ENCODE measurements at places on chromosomes 4 and X. TPM values are rescaled to one million over a fixed set of nuclear protein-coding genes. Genes with fewer than 3 reads are reported as not detected.

DNA sequence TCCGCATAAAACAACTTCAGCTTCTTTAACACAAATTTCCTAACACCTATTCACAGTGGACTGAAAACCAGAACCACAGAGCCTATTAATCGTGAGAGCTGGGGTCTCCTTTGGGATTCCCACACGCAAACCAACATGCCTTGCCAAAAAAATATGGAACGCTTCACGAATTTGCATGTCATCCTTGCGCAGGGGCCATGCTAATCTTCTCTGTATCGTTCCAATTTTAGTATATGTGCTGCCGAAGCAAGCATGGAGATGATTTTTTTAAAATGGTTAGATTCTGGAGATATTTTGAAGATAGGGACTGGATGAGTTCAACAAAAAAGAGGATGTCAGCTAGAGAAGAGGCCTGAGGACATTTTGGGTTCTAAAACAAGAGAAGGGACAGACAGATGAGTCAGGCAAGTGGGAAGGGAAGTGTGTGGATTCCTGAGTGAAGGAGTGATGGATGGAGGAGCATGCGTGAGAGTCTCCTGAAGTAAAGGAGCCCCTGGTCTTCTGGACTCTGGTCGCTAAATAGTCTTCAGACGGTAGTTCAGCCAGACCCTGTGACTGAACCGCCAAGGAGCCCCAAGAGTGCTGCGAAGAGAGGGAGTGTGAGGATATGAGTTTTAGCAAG is 9.5 kb upstream of the GATA1 start:
- no peak for DNase-seq

DNA sequence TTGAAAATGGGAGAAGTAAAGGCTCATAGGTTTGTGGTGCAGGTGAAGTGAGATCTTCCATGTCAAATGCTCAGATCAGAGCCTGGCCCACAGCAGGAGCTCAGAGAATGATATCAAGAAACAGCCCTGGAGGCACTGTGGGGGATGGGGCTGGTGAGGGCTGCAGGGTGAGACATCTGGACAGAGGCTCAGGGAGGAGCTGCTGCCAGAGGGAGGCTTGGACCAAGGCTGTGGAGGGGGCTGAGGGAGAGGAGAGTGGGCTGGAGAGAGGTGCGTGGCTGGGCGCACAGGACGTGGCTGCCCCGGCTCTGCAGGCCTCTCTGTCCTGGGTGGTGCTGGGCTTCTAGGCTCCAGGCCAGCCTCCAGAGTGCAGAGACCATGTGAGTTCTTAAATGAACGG is 5.6 kb downstream of the SORCS2 start:
- no peak for DNase-seq

- DNase-seq: no peak
Observed at GRCh38 chr4:161167539-161167938, 996.3 kb downstream of the FSTL5 start.

DNA sequence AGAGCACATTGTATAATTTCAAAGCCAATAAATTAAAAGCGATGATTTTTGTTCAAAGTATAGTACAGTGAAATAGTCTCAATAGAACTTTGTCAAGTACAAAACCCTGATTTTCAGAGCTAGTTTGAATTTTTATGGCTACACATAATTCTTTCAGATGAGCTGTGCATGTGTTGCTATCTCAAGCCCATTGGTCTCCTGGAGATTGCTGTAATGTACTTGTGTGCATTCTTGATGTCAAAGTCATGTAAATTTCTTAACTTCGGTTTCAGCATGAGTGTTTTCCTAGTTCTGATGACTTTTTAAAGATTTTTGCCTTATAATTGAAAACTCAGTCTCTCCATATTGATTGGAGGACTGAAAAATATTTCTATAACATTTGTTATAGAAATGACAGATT is 200.8 kb downstream of the CEP135 start:
- no peak for DNase-seq

DNA sequence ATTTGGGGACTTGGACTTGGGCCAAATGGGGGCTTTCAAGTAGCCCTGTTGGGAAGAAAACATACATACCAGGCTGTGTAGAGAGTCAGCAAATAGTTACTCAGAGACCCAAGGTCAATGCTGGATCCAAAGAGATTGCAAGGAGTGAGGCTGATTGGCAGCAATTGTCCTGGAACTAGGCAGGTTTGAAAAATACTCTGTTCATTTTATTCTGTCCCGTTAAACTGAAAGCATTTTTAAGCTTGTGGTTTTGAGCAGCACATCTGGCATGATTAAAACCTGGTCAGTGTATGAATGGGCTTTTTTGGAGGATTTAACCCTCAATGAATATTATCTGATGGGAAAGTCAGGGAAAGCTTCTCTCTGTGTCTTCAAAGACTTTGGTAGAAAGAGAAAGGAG is 294.3 kb upstream of the BOD1L1 start:
- no peak for DNase-seq

Gene KIAA1210
- total RNA-seq: 2.1 TPM

Gene ADH6
- not detected for total RNA-seq

DNA sequence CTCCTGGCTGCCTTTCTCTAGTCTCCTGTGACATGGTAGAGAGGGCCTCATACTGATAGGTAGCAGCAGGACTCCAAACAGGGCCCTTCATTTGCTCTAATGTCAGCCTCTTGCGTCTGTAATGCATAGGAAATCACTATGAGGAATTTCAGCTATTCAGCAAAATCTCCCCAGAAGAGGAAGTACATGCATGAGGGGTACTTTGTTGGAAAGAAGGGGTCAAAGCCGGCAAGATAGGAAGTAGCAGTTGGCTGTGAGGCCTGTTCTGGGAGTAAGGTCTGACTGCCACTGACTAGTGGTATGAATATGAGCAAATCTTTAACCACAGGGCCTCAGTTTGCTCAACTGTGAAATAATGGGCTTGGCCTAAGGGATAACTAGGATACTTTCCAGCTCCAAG is 283.2 kb downstream of the ARHGAP10 start:
- no peak for DNase-seq

- DNase-seq: no peak
Observed at GRCh38 chr4:165454426-165454825, 75.6 kb downstream of the CPE start.

Gene SYP
- total RNA-seq: 192 TPM

DNA sequence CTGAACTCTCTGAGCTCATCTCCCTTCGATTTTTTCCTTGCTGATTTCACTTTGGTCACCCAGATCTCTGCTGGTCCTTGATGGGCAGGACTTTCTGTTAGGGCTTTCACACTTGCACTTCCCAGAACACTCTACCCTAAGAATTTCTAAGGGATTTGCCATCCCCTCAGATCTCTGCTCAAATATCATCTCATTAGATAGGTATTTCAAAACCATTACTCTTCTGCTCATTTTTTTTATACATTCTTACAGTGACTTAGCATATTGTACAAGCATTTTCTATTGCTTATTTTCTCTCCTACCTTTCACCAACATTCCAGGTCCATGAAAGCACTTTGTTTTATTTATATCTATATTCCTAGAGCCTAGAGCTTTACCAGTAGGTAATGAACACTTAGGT is 913.3 kb downstream of the PDHA2 start:
- DNase-seq: no peak

Gene NR3C2
- total RNA-seq: 19.1 TPM

- no peak for DNase-seq
Observed at GRCh38 chrX:31178064-31178768, 106.4 kb upstream of the FTHL17 start.

Gene DCHS2
- total RNA-seq: 15.5 TPM

GRCh38 chr4:154073107-154073822 is 284.4 kb upstream of the SFRP2 start:
- no peak for DNase-seq

Gene PNMA3
- total RNA-seq: 24.8 TPM

Gene DGAT2L6
- total RNA-seq: not detected
